Trophoblast cell (in vitro differentiated cells and primary cell): ENCODE measurements at places on chromosomes 5 and 9.

- peak; percentile 85 for DNase-seq
- no peaks in the 10 kb centered on the region for H3K27me3 ChIP-seq
- no peak overlapping the region for H3K27ac ChIP-seq
- H3K4me3 ChIP-seq, result no peak overlapping the region
- H3K4me1 ChIP-seq, result peaks cover 34% of the 10 kb centered on the region
These were observed 41.7 kb downstream of the RXRA start for GRCh38 chr9:134367791-134368490.

DNA sequence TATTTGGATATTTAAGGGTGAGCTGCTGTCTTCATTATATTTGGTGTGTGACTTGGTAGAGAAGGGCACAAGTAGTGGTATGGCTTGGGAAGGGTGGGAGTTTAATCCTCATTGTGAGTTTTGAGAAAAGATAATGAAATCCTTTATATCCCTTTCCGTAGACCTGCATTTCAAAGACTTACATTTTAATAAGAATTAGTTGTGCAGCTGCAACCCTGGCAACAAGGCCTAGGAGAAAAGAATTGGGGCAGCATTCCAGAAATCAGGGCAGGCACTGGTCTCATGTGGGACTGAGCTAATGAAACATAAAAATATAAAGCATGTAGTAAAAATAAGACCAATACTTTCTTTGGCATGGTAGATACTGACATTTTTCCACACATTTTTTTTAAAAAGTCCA is 60.5 kb downstream of the CDC42SE2 start:
- no peak overlapping the region for H3K27ac ChIP-seq
- DNase-seq, result no peak
- H3K36me3 ChIP-seq, result no peaks in the 10 kb centered on the region
- no peaks in the 10 kb centered on the region for H3K4me1 ChIP-seq
- H3K4me3 ChIP-seq, result no peak overlapping the region

DNA sequence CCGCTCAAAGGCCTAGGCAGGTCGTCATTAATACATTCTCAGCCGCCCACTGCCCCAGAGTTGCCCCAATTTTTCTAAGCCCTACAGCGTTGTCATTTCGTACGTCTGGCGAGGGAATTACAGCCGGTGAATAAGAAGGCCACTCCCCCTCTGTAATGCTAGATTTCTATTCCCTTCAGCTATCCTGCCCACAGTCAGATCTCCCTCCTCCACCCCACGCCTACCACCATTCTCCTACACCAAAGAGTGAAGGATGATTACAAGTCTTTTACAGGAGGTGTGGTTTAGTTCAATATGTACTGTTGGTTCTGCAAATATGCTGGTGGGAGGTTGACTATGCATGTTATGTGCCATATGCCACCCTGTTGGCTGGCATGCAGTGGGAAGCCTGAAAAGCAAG is 83.7 kb upstream of the SMIM15 start:
- H3K4me3 ChIP-seq, result no peak overlapping the region
- H3K27ac ChIP-seq, result no peak overlapping the region
- H3K27me3 ChIP-seq, result no peaks in the 10 kb centered on the region
- no peak for DNase-seq
- no peaks in the 10 kb centered on the region for H3K36me3 ChIP-seq

DNA sequence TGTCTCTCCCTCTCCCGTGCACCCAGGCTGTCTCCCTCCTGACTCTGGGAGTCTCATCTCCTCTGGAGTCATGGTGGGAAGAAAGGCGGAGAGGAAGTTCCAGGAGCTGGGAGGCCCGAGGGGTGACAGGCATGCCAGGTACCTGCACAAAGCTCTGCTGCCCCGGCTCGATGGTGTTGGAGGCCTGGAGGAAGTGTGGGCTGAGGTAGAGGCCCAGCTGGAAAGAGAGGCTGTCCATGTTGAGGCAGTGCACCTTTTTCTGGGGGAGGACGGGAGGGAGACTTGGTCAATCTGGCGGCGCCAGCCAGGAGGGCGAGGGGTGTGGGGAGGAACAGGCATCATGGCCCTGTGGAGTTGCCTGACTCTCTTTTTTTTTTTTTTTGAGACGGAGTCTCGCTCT is 15.9 kb downstream of the FPGS start:
- H3K4me3 ChIP-seq, result no peak overlapping the region
- H3K36me3 ChIP-seq, result peaks cover 54% of the 10 kb centered on the region
- H3K27me3 ChIP-seq, result no peaks in the 10 kb centered on the region
- no peak overlapping the region for H3K27ac ChIP-seq
- no peaks in the 10 kb centered on the region for H3K4me1 ChIP-seq

DNA sequence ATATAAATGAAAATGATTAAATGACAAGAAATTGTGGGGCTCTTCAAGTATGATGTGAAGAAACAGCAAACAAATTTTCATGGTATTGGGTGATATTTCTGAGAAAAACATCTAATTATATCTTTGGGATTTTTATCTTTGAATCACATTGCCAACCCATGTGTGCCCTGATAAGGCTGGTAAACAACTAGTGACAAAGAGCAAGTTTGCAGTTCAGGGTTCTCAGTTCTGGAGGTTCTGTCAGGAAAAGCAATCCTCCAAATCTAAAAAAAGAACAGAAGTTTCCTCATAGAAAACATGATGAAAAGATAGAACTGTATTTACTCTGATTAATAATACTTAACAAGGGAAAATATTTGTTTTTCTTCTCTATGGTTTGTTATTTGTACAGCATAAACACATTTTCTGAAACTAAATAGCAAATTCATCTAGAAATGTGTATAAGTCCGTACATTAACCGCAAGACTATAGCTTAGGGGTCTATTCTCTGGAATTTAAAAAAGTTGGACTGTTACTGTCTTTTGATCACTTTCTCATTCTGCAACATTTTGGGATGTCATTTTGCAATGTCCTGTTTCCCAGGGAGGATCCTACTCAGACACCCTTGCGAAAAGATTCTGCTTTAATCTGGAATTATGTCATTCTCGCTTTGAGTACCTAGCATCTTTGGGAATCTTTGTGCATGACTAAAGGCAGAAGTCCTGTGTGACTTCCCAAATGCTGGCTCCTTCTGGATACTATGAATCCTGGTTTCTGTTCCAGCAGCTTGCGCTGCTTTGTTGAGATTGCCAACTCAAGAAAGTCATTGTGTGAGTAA is 308.5 kb downstream of the ADGRV1 start:
- peak; percentile 96 for DNase-seq
- H3K4me1 ChIP-seq, result no peaks in the 10 kb centered on the region
- no peak overlapping the region for H3K4me3 ChIP-seq
- H3K27ac ChIP-seq, result no peak overlapping the region
- no peaks in the 10 kb centered on the region for H3K36me3 ChIP-seq

GRCh38 chr5:82676661-82677060 is 398.5 kb upstream of the RPS23 start:
- H3K27me3 ChIP-seq, result no peaks in the 10 kb centered on the region
- H3K4me1 ChIP-seq, result no peaks in the 10 kb centered on the region
- no peak overlapping the region for H3K4me3 ChIP-seq
- no peaks in the 10 kb centered on the region for H3K36me3 ChIP-seq

DNA sequence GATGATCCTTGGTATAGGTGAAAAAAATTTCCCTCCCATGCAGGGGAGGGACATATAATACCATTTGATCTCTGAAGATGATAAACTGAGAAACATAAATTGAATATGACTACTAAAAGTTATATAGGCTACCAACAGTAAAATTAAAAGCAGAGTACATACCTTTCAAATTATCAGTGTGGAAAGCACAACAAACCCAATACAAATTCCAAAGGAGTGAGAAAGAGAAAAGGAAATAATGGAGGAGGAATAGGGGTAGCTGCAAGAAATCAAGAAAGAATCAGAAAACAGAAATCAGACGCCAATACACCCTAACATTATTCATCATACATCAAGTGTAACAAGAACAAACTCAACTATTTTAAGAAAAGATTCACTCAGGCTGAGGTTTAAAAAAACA is 17.7 kb downstream of the GNAQ start:
- no peak overlapping the region for H3K27ac ChIP-seq
- no peaks in the 10 kb centered on the region for H3K4me1 ChIP-seq
- H3K27me3 ChIP-seq, result no peaks in the 10 kb centered on the region
- no peak for DNase-seq
- no peak overlapping the region for H3K4me3 ChIP-seq

DNA sequence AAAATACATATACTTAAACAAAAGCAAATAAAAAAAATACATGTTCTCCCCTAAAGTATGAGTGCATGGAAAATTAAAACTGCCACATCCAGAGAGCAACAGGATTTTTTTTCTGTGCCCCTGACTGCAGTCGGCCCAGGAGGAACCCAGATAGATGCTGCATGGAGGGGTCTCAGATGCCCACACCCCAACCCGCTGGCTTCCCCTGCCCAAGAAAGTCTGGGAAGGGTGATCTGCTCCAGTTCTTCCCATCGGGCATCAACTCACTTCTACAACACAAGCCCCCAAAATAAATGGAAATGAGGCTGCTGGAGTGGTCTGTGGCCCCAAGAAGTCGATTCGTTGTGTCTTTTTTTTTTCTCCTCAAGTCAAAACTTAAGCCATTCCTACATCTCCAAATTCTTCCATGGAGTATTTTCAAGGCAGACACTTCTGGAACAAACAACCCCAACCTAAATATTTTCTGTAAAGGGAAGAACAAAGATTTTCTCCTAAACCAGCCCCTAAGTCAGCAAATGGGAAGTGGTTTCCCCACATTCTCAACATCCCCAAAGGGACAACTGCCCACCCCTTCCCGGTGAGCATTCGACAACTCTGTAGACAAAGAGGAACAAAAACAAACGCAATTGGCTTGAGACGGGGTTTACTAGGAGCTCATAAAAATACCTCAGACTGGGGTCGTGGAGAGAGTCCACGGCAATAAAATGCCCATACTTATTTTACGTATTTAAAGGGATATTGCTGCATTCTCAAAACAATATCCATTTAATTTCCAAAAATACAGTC is 46.7 kb downstream of the ROR2 start:
- H3K36me3 ChIP-seq, result no peaks in the 10 kb centered on the region
- no peak overlapping the region for H3K4me3 ChIP-seq
- DNase-seq, result no peak
- no peak overlapping the region for H3K27ac ChIP-seq

DNA sequence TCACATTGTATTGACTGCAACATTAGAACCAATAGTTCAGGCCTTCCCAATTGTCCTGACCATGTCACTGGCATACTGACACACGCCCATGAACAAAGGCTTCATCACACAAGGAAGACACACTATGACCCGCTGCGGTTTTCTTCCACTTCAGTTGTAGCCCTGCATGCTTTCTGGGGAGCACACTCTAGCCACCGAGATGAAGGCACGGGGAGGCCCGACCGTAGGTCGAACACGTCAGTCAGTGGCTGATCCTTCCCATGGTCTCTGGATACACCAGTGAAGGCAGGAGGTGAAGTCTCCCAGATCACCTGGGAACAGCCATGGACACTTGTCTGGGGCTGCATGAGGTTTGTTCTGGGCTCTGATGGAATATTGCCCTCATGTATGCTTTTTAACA is 224.7 kb downstream of the FSTL4 start:
- no peaks in the 10 kb centered on the region for H3K4me1 ChIP-seq
- H3K27ac ChIP-seq, result no peak overlapping the region

DNA sequence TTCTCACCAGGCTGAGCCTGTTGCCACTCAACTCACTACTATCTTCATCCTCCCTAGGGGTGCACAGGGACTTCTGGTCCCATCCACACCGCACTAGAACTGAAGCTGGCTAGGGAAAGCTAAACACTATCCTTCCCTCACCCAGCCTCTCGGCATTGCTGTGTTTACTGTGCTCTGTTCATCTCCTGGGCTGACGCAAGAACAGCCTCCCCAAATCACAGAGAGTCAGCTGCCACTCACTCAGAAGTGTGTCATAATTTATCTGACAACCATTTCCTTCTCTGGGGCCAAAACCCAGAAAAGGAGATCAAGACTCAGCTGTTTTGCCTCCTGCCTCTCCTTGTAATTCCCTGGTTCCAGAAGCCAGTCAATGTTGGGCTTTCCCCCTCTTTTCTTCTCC is 92.8 kb downstream of the ARHGEF28 start:
- no peaks in the 10 kb centered on the region for H3K27me3 ChIP-seq
- H3K4me1 ChIP-seq, result no peaks in the 10 kb centered on the region
- H3K4me3 ChIP-seq, result no peak overlapping the region
- no peak for DNase-seq
- no peaks in the 10 kb centered on the region for H3K36me3 ChIP-seq
- no peak overlapping the region for H3K27ac ChIP-seq

GRCh38 chr5:132457371-132458225 is 33.0 kb downstream of the IRF1 start:
- no peaks in the 10 kb centered on the region for H3K36me3 ChIP-seq
- peaks cover 6% of the 10 kb centered on the region for H3K4me1 ChIP-seq
- DNase-seq, result no peak

DNA sequence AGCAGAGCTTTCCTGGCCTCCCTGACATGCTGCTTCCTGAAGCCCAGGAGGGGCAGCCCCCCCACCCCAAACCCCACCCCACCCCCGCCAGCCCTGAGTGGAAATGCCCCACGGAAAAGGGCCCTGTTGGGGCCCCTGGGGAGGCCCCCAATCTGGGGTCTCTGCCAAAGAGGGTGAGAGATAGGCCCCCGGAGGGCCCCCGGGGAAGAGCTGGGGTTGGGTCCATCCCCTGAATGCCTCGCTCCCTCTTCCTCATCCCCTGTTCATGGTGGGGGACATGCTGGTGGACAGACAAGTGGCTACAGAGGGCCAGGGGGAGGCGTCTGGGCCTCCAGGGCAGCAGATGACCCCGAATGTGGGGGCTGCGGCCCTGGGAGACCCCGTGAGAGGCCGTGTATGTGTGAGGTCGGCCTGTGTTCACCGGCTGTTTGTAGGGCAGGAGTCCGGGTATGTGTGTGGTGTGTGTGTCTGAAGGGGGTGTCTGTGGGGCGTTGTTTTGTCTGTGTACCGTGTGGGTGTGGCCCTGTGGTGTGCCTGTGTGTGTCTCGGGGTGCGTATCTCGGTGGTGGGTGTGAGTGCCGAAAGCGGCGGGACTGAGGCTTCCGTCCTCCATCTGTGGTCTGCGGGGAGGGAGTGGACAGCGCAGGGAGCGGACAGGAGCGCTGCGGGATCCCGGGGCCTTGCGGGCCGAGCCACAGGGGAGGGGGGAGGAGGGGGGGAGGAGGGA is 11.3 kb downstream of the C9orf50 start:
- H3K27ac ChIP-seq, result peak overlapping the region; percentile 21
- no peak for DNase-seq
- H3K27me3 ChIP-seq, result no peaks in the 10 kb centered on the region
- peak overlapping the region; percentile 44 for H3K4me3 ChIP-seq

- no peak overlapping the region for H3K4me3 ChIP-seq
- H3K27ac ChIP-seq, result no peak overlapping the region
- no peaks in the 10 kb centered on the region for H3K36me3 ChIP-seq
- DNase-seq, result no peak
- H3K27me3 ChIP-seq, result no peaks in the 10 kb centered on the region
These were observed 87.1 kb downstream of the OSTF1 start for GRCh38 chr9:75175395-75175794.

DNA sequence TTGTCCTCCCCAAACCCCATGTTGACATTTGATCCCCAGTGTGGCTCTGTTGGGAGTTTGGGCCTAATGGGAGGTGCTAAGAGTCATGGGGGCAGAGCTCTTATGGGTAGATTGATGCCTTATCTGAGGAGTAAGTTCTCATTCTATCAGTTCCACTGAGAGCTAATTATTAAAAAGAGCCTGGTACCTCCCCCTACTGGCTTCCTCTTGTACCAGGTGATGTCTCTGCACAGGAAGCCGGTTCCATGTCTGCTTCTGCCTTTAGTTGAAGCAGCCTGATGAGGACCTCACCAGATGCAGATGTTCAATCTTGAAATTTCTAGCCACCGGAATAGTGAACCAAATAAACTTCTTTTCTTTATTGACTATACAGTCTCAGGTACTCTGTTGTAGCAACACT is 10.8 kb downstream of the GABRB2 start:
- no peaks in the 10 kb centered on the region for H3K4me1 ChIP-seq
- no peaks in the 10 kb centered on the region for H3K27me3 ChIP-seq
- H3K36me3 ChIP-seq, result no peaks in the 10 kb centered on the region
- no peak overlapping the region for H3K4me3 ChIP-seq

GRCh38 chr5:57698802-57699201 is 216.2 kb upstream of the ACTBL2 start:
- peak; percentile 20 for DNase-seq
- no peaks in the 10 kb centered on the region for H3K36me3 ChIP-seq
- peaks cover 4% of the 10 kb centered on the region for H3K4me1 ChIP-seq
- H3K4me3 ChIP-seq, result no peak overlapping the region
